ENCODE measurements at places on chromosomes 5 and 9.

DNA sequence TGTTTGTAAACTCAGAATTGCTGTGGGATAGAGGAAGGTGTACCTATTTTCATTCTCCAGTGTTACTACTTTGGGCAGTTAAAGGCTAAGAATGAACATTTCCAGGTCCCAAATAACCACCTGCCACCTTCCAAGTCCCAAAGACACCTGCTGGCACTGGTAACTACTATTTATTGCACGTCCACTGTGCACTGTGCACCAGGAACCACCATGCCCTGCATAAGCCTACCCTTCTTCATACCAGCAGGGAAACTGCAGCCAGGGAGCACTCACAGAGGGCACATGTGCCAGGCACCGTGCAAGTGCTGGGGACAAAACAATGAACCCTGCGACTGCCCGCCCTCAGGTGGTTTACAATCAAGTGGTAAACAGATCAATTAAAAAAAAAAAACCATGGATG is 34.9 kb downstream of the RAPGEF1 start:
- no peak for DNase-seq

DNA sequence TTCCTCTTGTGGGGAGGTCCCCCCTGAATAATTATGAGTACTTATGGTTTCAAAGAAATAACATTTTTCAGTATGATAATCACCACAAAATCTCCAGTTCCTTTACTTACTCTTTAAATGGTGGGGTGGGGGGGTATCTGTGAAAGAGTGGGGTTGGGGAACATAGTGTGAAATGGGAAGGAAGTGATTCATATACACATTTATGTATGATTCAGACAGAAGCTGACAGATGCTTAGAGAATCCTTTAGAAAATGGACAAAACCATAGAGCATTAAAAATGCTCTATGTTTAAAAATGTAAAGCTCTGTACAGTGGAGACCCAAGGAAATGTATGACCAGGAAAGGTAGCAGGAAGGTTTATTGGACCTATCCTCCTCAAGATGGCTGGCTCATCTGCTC is 267.5 kb upstream of the GRIA1 start:
- DNase-seq, result no peak

GRCh38 chr5:71740015-71740753 is 21.1 kb downstream of the CARTPT start:
- DNase-seq, result no peak

DNA sequence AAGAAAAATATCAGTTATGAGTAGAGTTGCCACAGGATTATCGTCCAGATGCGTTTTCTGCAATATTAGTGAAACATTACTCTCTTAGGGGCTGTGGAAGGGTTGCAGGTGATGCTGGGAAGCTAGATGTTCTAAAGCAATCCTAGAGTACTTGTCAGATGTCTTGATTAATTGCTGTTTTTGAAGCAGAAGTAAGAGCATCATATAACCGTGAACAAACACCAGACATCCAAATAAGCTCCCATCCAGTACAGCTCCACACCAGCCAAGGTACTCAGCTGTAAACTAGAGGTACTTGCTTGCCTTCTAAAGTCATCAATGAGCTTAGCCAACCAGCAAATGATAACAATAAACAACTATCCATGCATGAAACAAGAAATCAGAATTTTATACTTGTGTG is 131.1 kb downstream of the ST8SIA4 start:
- DNase-seq, result no peak

DNA sequence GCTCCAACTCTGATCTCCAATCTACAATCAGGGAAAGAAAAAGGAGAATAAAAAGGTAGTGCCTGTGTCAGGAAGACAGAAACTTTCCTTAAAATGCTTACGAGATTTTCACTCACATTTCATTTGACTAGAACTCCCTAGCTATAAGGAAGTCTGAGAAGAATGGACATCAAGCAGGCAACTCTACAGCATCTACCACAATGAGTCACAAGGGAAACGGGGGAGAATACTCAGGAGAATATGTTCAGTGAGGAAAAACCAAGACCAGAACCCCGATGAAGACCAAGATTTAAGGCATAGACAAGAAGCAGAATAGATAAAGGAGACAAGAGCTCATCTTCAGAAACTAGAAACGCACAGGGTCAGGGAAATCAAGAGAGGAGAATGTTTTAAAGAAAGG is 9.0 kb upstream of the SETD9 start:
- no peak for DNase-seq

- DNase-seq, result no peak
Measured at GRCh38 chr9:137474271-137474670, 15.1 kb upstream of the NSMF start.

GRCh38 chr5:149605998-149606724 is 24.9 kb downstream of the ARHGEF37 start:
- DNase-seq, result no peak

DNA sequence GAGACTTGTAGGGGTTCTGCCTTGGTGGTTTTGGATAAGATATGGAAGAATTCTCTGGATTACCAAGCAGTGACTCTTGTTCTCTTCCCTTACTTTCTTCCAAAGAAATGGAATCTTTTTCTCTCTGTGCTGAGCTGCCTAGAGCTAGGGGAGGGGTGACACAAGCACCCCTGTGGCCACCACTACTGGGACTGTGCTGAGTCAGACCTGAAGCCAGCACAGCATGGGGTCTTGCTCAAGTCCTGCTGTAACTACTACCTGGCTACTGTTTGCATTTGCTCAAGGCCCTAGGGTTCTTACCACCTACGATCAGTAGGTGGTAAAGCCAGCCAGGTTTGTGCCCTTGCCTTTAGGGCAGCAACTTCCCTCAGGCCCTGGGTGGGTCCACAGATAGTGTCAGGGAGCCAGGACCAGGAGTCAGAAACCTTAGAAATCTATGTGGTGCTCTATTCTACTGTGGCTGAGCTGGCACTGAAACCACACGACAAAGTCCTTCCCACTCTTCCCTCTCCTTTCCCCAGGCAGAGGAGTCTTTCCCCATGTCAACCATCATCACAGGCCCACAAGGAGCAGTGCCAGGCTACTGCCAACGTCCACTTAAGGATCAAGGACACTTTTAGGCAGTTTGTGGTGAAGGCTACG is 53.8 kb downstream of the SREK1 start:
- DNase-seq, result no peak

DNA sequence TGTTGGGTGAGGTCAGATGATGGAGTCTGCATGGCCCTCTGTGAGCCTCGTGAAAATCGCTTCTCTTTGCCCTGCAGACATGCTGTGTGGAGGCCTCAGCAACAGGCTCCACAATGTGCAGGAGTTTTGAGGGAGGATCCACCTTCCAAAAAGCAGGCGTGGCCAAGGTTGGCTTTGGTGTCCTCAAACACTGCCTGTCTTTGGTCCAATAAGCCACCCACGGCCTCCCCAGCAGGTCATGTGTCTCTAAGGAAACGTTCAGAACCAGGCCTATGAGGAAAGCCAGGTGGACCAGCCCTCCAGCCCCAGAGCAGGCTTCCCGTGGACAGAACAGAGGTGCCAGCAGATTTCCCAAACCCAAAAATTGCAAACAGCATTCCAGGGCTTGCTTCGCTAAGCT is 340.7 kb upstream of the IRX2 start:
- DNase-seq, result no peak

GRCh38 chr9:135810806-135811575 is 96.4 kb downstream of the CAMSAP1 start:
- DNase-seq, result no peak

DNA sequence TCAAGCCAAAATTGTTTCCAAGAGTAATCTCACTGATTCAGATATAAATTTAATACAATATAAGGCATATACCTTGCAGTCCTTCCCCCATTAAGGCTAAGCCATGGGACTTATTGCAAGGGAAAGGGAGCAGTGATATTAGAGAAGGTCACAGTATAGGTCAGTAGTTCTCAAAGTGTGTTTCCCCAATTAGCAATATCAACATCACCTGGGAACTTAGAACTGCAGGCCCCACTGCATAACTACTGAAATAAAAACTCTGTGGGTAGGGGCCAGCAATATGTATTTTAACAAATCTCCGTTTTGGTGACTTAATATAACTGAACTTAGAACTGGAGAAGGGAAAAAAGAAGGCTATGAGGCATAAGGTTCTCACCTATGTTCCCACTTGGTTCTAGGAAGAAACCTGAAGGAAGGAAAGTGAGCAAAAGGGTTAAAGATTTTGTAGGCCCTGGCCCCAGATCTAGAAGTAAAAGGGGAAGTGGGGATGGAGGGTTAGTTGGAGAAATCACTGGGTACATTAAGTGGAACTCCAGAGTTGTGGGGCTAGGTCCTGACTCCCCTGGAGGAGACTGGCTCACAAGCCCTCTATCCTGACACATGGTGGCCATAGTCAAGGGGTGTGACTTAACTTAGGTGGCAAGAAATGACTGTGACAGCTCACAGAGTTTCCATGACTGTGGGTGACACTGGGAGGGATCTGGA is 40.7 kb downstream of the WDR36 start:
- DNase-seq, result no peak

GRCh38 chr9:23702311-23702922 is 123.6 kb downstream of the ELAVL2 start:
- no peak for DNase-seq

- no peak for DNase-seq
Measured at GRCh38 chr5:68711293-68712200, 382.3 kb upstream of the SLC30A5 start.

DNA sequence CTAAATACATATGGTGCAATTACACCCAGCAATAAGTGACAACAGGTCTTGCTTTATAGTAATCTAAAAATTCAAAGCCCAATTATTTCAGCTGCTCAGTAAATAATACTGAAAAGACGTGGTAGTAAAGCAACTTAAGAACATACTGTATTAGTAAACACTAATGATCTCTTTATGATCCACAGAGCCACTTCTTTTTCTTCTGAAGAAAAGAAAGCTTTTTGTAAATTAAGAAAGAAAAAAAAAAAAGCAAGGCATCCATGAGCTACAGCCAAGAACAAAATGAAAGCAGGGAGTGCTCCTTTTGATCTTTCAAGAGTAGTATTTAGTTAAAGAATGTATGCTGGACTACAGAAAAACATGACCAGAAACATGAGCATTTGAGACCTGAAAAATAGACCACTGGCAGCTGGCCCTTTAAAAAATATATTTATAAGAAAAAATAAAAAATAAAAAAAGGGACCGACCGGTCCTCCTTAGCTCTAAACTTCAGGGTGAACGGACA is 348.7 kb downstream of the GLIS3 start:
- no peak for DNase-seq

DNA sequence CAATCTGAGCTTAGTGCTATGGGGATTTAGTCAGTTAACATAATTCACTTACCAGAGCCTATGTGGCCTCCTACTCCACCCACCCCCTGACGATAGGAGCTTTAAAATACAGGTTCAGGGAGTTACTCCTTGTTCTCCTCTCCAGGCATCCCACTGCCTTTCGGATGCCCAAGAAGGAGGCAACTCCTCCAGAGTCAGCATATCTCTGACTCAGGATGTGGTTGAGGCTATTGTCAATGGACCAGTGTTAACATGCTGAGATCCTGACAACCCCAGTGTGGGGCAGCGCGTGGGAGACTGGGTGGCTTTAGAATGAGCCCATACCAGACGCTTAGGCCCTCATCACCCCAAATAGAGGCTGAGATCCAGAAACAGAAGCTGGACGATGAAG is 27.4 kb downstream of the BICD2 start:
- no peak for DNase-seq

GRCh38 chr5:126659805-126660482 is 59.2 kb downstream of the PHAX start:
- no peak for DNase-seq

GRCh38 chr5:168120401-168121137 is 170.9 kb upstream of the WWC1 start:
- no peak for DNase-seq

DNA sequence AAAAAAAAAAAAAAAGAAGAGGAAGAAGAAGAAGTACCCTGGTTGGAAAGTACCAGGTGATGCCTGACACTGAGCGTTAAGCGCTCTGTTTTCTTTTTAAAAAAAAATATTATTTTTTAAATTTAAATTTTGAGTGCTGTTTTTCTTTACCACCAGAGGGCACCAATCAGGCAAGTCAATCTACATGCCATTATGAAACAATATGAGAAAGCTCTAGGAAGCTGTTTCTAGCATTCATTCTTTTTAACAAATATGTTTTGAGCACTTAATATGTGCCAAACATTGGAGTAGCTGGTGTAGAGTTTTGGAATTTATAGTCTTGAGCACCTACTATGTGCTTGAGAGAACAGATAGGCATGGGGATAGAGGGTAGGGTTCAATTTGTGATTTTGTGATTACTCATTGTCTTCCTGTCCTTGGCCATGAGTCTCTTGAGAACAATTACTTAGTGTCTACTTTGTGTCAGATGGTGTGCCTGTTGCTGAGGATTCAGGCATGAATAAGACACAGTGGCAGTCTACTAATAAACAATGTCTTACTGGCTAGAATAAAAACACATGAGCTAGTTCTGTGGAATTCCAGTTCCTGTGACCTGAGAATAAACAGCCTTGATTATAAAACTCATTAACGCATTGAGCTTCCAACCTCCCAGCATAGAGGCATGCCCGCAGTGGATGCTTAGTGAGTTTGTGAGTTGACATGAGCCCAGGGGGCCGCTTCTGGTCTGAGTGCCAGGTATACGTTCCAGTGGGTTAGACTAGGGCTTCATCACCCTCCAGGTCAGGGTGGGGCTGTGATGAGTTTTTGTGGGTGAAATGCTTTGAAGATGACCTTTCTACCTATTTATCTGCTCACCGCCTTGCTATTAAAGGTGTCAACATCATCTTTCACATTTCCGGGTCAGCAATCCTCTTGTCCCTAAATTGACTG is 3.0 kb upstream of the UBE2R2 start:
- DNase-seq, result no peak

DNA sequence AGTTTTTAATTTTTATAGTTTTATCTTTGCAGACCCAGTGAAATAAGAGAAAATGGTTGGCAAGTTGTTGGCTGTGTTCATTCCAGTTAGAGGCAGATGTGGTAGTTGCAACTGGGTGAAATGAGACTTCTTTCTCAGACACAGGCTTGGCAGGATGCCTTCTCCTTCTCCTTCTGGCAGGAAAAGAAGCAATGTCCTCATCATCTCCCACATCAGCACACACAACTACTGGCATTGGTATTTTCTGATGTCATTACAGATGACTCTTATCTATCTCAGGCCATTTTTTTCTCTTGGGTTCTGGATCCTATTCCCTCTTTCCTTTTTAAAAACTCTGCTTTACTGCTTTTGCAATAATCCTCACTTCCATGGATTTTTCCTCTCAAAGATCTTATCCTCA is 103.3 kb upstream of the EDIL3 start:
- no peak for DNase-seq

- no peak for DNase-seq
Measured at GRCh38 chr5:134113902-134114875, at the start of gene TCF7. Gene TCF7 (plus strand): TSS chr5:134114681. CDS start chr5:134114907, 226 bp downstream.

- DNase-seq, result no peak
Measured at GRCh38 chr9:134323741-134324358, 2.4 kb upstream of the RXRA start.

- no peak for DNase-seq
Measured at GRCh38 chr5:43432486-43433375, 20.5 kb upstream of the CCL28 start.

- no peak for DNase-seq
Measured at GRCh38 chr5:179229331-179229831, 115.9 kb downstream of the ADAMTS2 start.

- DNase-seq, result no peak
Measured at GRCh38 chr5:62296998-62297397, 9.0 kb upstream of the KIF2A start.
